Activated T-helper 2 cell treated with anti-CD3 and anti-CD28 coated beads, Interferon-gamma antibody, Interleukin-2, Interleukin-4, amounts not matched to agents 10 μg/mL and 5 μg/mL and 100 μg/mL, durations not matched to agents 14 hours and 24 hours and 36 hours (primary cell): ENCODE measurements at places on chromosomes 6 and 20. TPM values are rescaled to one million over a fixed set of nuclear protein-coding genes. Genes with fewer than 3 reads are reported as not detected.

Gene BMP2
- 0.07 and 0.25 TPM in 2 replicates for total RNA-seq

Gene TBCC
- 17.7 and 19.5 TPM in 2 replicates for total RNA-seq

Gene TENT5A
- 0.50 and 0.53 TPM in 2 replicates for total RNA-seq

Gene POM121L2
- total RNA-seq: not detected in 2 replicates

Gene TUBE1
- total RNA-seq: 21.0 and 24.3 TPM in 2 replicates

Gene SFTA2
- not detected in 2 replicates for total RNA-seq

Gene WFDC10B
- not detected in 2 replicates for total RNA-seq

Gene BIRC7
- not detected in 2 replicates for total RNA-seq

Gene ZDHHC14
- 7.8 and 8.4 TPM in 2 replicates for total RNA-seq
